NCI-H187 (cell line): ENCODE measurements at places on chromosomes 11 and 22.

DNA sequence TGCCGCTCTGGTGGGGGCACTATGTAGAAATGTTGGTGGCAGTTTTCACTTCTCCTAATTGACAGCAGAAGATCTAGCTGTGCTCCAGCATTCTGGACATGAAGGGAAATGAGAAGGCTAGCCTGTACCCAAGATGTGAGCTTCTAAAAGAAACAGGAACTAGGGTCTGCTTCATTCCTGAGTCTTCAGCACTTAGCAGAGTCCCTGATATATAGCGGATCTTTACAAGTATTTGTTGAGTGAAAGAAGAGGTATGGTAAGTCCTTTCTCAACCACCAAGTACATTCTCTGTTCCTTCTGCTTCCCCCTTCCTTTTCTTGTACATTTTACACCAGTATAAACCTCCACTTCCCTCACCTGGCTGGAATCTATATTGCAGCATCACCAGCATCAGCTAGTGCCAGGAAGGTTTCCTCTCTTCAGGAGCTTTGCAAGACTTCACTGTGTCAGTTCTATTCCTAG, 408.3 kb upstream of the CADM1 start:
- no peak for DNase-seq

- DNase-seq: no peak
These were observed 2.4 kb upstream of the MFNG start for GRCh38 chr22:37488337-37489135.

GRCh38 chr11:10728789-10729472, 22.1 kb upstream of the CTR9 start:
- no peak for DNase-seq

DNA sequence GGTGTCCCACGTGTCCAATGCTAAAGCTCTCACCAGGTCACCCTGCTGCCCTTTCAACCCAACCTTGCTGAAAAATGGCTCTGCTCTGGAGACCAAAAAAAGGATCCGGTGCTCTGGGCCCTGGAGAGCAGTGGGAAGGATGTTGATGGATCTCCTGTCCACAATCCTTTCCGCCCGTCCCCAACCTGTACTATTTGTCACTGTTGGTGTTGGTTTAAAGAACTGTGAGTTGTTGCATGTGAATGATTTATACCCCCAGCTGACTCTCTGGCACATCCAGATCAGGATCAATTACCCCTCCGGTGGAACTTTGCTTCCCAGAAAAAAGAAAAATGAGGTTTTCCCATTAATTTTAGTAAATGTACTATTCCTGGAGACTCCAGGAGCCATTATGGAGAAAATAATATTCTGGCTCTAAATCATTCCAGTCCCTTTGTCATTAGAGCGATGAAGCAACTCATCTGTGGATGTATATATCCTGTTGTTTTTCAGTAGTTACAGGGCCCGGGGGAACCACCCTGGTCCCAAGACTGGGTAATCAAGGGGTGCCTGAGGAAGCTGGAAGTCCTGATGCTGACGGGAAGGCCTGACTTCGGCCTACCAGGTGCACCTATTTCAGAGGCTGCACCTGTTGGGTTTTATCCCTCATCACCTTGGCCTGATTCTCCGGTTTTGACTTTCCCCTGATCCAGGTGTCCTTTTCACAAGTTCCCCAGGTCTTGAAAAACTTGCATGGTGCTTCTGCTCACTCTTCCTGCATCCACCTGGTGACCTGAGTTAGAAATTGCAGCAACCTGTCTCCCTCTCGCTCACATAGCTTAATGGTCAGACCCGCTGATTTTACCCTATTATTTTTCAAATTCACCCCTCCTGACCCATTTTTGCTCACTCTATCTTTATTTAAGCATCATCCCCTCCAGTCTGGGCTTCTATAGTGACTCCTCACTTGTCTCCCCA, 209.2 kb upstream of the SEZ6L start:
- DNase-seq: no peak

- DNase-seq: no peak
These were observed 89.2 kb downstream of the PLEKHA7 start for GRCh38 chr11:16924826-16925560.

DNA sequence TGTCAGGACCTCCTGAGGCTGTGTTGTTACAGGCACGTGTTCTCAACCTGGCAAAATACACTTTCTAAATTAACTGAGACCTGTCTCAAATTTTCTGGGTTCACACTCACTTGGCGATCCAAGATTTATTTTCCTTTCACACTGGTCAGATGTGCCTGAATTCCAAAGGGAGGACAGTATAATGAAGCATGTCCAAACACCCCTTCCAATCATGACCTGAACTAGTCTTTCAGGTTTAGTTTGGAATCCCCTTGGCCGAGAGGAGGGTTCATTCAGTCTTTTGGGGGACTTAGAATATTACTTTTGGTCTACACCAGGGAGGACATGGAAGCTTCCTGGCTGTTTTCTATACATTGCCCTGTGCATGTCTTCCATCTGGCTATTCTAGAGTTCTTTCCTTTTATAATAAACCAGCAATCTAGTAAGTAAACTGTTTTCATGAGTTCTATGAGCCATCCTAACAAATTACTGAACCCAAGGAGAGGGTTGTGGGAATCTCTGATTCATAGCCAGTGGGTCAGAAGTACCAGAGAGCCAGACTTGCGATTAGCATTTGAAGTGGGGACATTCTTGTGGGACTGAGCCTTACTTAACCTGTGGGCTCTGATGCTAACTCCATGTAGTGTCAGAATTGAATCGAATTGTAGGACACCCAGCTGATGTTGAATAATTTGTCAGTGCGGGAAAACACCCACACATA, 14.8 kb upstream of the TMEM216 start:
- DNase-seq: no peak

DNA sequence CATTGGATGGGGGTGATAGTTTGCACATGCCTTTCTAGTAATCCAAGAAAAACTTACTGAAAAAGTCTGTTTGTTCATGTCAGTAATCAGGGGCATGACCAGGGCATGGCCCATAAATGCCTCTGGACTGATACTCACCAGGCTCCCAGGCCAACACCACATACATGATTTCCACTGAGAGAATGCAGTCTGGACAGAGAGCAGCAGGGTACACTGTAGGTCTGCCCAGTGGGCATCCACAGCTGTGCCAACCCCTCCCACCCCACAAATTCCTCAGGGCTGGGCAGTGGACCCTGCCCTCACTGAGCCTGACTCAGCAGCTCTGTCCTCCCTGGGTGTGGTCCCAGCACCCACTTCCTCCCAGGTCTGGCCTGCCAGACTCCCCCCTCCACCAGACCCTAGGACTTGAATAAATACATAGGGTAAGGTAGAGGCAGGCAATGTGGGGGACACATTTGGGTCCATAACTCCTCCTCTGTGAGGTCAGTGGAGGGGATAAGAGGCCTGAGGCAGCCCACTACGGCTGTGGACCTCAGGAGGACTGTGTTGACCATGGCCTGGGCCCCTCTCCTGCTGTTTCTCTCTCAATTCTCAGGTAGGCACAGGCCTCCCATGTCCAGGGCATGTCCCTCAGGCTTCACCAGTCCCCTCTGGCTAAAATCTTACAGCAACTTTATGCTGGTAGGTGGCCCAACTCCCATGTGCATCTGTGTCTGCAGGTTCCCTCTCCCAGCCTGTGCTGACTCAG, 92.2 kb upstream of the TOP3B start:
- no peak for DNase-seq

DNA sequence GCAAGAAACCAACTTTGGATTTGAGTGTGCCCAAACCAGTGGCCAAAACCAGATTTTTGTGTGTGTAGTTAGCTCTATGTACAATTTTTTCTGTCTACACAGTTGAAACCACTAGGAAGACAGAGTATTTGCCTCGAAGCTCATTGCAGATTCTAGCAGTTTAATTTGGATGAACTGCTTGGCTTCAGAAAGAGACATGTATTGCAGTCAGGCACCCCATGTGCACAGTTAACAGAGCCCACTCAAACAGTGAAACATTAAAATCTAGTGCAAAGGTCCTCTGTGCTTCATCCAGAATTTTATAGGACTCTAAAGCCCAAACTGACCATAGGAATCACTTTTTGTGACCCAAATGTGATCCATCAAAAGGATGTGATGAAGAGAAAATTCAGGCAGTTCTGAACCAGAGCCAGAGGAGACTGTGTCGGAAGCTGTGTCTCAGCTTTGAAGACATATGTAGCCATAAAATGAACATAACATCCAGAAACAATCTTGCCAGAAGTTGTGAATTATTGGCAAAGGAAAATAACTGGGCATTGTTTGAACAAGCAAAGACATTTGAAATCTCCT, 82.7 kb downstream of the PANX1 start:
- DNase-seq: no peak

- DNase-seq: no peak
These were observed 23.8 kb downstream of the OPCML start for GRCh38 chr11:133508468-133508867.

- DNase-seq: no peak
These were observed 129.0 kb upstream of the LDLRAD3 start for GRCh38 chr11:35814720-35815305.

GRCh38 chr22:39244136-39244495, 666 bp downstream of the PDGFB start:
- DNase-seq: no peak

DNA sequence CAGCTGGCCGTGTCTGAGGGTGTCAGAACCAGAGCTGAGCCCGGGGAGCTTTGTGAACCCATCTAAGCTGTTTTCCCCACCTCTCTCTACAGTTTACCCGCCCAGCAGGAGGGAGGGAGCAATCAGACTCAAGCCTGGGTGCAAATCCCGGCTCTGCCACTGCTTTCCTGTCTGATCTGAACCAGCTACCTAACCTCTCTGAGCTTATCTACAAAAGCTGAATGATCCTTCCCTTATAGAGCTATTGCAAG, 252 bp downstream of the APOL2 start:
- DNase-seq: no peak

DNA sequence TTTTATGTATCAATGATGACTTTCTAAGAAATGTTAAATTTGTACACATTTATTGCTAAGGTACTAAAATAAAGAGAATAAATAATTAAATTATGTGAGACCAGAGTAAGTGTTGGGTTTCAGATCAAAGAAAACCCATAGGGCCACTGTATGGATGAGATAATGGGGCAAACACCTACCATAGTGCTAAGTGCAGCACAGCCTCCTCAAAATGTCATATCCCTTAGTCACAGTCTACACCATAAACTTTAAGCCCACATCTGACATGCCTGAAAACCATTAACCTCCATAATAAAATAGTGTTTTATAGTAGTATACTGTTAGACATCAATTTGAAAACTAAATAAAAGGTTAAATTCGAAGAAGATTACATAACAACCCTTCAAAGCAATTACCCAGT, 37.5 kb downstream of the SESN3 start:
- no peak for DNase-seq

DNA sequence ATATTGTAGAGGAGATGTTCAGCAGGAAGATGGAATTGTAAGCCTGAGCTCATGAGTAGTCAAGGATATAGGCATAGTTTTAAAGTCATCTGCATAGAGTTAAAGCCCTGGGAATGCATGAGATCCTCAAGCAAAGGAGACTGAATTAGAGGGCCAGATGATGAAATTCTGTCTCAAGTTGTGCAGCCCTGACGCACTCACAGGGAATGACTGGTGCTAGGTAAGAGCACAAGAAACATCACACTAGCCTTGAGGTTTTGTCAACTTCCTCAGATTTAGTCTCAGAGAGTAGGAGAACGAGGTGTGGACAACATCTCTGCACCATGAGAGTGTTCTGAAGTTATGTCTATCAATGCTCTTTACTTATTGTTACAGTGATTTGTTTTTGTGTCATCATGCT, 5.8 kb downstream of the RAB38 start:
- no peak for DNase-seq

DNA sequence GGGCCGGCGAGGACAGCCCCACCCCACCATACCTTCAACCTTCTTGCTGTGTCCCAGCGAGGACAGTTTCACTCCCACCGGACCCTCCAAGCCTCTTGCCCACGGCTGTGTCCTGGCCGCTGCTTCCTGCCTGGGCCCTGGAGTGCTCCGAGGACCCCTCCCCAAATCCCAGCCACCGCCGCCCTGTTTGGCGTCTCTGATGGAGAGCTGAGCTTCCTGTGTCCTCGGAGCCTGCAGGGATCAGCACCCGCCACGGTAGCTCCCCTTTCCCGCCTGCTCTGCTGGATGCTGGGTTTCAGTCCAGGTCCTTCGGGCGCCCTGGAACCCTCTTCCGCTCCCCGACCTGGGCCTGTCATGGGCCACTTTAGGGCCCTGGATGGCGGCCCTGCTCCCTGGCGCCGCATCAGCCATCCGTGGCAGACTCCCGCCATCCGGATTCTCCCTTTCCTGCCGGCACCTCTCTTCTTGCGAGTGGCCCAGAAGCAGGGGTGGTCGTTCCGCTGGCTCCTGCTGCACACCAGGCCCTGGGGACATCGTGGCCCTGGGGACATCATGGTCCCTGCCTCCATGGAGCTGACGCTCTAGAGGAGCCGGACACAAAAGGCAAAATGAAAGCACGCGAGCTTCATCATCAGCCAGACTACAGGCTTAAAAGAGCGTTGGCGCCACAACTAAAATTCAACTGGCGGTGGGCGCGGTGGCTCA, 34.3 kb upstream of the GAL start:
- no peak for DNase-seq

GRCh38 chr11:11860103-11860979, 18.6 kb downstream of the USP47 start:
- no peak for DNase-seq

DNA sequence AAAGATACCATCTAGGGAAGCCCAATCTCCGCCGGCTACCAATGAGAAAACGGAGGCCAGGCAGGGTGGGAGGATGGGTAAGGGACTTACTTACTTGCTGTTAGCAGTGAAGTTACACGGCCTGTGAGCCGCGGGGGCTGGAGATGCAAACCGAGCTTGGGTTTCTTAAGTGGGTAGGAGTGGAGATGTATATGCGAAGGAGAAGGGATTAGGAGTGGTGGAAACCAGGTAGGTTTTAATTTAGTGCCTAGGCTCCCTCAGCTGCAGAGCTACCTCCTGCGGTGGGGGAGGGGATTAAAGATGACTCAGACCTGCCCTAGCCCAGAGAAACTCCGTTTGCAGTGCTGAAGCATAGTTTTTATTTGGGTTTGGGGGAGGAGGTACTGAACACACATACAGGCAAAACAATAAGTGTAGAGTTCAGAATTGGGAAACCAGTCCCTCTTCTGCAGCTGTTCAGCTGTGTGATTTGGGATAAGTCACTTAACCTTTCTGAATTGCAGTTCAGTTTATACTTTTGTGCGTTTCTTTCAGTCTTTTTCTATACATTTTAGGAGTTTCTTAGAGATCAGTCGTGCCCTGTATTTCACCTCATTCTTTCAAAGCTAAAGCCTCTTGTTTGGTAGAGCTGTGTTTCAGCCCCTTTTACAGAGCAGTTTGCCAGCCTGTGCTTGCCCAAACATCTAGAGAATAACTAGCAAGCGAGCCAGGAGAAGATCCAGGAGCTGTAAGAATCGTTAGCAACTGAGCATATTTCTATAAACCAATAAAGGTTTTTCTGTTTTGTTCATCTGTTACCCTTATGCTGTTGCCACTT, 596 bp upstream of the TNRC6B start:
- no peak for DNase-seq
